Lung microvascular endothelial cell (primary cell): ENCODE measurements at places on chromosomes 2 and 18.
A peak's percentile ranks its signal among the peaks of the same experiment; 100 is the strongest.

GRCh38 chr2:24730481-24730880 lies 62.7 kb downstream of the PTRHD1 start:
- DNase-seq, result peak; percentile 74

- no peak for DNase-seq
Observed at GRCh38 chr18:54867131-54867530, 38.9 kb downstream of the RAB27B start.

- DNase-seq, result peak; percentile 40
Observed at GRCh38 chr18:6521803-6522418, 107.2 kb upstream of the L3MBTL4 start.

DNA sequence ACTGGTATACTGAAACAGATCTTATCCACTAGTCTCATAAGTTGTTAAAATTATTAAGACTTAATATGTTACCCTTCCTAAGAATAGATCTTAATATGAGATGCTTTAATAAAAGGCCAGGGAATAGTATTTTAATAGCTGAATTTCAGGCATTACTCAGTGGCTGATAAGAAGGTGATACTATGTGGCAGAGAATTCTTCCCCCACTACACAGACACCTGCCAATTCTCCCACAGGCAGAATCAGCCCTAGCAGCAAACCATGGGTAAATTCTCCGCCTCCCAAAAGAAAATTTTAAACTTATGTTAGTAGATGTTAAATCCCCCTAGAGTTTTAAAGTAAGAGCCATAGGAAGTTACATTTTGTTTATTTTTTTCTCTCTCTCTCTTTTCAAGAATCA lies 888.8 kb downstream of the LRP1B start:
- no peak for DNase-seq

GRCh38 chr2:169975221-169975620 lies 148.0 kb downstream of the UBR3 start:
- DNase-seq, result no peak

DNA sequence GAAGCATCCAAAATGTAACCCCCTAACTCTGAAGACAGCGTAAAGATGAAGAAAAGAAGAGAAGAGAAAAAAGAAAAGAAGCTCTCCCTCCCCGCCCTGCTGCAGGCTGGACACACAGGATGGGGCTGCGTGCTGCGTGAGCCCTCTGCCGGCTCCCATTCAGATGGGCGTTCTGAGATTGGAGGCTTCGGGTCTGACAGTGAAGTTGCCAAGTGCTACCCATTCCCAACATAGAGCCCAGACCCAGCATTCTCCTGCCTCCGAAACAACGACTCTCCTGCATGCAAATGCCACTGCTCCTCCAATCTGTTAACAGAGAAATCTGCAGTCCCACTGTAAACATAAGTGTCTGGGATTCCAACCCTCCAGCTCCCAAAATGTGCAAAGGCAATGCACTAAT lies 234.9 kb downstream of the BCL11A start:
- no peak for DNase-seq

GRCh38 chr18:76314496-76314895 lies 180.5 kb downstream of the ZNF516 start:
- no peak for DNase-seq

DNA sequence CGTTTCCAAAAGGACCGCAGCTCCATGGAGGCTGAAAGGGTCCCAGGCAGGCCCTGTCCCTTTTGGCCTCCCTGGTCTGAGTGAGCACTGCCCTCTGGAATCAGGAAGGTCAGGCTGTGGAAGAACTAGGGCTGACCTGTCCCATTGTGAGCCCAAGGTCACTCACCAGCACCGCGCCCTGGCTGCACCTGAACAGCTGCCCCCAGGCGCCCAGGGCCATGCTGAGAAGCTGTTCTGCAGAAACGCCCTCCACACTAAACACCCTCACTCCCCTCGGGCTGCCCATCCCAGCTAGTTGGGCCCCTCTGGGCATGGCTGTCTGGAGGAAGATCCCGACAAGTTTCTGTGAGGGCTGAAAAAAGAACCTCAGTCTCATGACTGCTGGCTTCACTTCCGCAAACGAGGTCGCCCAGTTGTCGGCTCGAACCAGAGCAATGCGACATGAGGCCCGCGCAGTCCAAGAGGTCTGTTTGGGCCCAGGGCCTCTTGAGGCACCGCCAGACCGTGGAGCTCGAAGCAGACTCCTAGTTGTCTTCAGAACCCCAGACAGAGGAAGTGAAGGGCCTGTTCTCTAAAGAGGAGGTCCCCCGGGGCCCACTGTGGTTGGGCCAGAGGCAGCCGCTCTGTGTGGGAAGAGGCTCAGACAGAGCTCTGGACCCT lies 64.4 kb downstream of the INPP5D start:
- no peak for DNase-seq

- DNase-seq, result no peak
Observed at GRCh38 chr18:58499527-58500221, 129.2 kb downstream of the ALPK2 start.

DNA sequence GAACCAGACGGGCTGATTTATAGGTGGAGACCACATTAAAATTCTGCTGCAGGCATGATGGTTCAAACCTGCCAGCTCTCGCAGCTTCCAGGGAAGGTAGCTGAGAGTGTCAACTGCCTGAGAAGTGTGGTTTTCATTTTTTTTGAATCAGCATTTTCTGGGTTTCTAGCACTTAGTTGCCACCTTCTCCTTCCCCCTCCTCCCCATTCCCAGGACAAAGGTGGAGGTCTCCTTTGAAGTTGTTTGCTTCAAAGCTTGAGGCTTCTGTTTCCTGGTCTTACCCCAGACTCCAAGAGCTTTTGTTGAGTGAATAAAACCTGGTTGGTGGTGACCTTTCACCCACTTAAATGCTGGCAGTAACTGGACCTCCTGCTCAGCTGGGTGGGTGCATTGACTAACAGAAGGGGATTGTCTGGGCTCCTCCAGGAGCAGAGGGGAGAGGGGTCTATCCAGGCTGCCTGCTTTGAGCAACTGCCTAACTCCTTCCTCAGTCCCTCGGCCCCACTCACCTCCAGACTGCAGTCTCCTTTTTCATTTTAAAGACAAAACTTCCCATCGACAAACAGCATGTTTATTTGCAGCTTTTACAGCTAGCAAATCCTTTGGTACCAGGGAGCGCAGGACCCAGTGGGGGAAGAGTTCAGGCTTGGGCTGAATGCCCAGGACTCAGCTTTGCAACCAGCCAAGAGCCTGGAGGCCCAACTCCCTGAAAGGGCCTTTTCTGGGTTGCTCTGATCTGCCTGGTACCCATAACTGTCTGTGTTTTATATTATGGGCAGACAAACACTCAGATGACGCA lies 3.5 kb downstream of the RHOB start:
- peak; percentile 90 for DNase-seq

- peak; percentile 94 for DNase-seq
Observed at GRCh38 chr2:164839914-164840457, 1.6 kb downstream of the COBLL1 start.

DNA sequence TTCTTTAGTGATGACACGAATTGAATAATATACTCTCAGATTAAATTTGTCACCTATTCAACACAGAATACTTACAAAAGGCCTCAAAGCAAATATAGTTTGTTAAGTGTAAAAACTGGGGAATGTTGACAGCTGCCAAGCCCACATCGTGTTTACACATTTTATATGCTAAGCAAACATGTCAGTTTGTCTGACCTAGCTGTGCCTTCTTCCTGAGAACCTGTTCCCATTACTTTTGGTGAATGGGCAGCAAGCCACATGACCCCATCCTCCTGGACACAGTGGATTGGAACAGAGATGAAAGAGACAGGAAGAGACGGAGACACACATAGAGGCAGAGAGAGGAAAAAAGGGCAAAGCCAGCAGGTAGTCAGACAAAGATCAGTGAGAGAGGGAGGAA lies 22.9 kb upstream of the CUL3 start:
- DNase-seq, result peak; percentile 49

DNA sequence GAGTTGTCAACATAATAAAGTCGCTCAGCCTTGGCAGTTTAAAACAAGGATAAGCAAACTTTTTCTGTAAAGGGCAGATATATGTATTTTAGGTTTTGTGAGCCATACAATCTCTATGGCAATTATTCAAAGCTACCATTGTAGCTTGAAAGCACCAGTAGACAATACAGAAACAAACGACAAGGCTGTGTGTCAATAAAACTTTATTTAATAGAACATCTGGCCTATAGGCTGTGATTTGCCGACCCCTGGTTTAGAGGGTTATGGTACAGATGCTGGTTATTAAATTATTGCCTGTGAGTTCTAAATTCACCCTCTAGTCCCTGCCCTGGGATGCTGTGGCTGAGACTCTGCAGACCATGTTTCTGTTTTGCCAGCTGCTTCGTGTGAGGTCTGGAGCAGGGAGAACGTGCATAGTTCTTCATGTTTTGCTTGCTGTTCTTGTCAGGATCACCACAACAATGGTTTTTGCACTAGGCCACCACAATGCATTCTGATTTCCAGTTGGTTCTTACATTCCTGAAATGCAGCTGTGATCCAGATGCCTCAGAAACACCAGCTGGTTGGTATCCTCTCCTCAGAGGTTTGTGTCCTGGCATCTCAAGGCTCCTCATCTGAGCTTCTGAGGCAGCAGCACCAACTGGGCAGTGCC lies 46.6 kb downstream of the ICOS start:
- no peak for DNase-seq

GRCh38 chr2:227033471-227034148 lies 130.4 kb downstream of the COL4A4 start:
- peak; percentile 78 for DNase-seq

- peak; percentile 38 for DNase-seq
Observed at GRCh38 chr2:9554921-9555296, 721 bp downstream of the ADAM17 start.

GRCh38 chr2:184532551-184532950 lies 65.8 kb upstream of the ZNF804A start:
- no peak for DNase-seq

DNA sequence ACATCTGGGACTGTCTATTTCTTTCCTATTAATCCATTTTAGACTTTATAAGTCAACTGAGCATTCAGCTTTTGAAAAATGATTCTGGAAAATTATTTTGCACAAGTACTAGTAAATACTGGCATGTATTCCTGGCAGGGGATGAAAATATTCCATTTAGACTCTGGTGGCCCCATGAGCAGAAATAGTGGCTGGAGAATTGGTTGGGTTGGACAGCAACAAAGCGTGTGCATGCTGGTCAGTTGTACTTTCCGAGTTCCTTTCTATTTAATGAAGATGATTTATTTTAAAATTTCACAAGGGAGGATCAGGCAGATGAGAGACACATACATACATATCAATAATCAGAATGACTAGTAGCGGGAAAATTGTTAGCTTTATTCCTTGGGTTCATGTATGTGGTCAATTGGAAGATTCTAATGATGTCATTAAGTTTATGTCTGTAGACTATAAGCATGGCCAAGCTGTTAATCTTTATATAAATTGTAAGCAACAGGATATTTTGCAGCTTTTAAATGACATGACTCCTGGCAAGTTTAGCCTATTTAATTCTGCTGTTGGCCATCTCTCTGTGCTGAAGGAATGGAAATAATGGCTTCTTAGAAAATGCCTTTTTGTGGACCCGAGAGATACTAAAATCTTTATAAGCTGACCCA lies 541.6 kb downstream of the SLC4A3 start:
- DNase-seq, result no peak

DNA sequence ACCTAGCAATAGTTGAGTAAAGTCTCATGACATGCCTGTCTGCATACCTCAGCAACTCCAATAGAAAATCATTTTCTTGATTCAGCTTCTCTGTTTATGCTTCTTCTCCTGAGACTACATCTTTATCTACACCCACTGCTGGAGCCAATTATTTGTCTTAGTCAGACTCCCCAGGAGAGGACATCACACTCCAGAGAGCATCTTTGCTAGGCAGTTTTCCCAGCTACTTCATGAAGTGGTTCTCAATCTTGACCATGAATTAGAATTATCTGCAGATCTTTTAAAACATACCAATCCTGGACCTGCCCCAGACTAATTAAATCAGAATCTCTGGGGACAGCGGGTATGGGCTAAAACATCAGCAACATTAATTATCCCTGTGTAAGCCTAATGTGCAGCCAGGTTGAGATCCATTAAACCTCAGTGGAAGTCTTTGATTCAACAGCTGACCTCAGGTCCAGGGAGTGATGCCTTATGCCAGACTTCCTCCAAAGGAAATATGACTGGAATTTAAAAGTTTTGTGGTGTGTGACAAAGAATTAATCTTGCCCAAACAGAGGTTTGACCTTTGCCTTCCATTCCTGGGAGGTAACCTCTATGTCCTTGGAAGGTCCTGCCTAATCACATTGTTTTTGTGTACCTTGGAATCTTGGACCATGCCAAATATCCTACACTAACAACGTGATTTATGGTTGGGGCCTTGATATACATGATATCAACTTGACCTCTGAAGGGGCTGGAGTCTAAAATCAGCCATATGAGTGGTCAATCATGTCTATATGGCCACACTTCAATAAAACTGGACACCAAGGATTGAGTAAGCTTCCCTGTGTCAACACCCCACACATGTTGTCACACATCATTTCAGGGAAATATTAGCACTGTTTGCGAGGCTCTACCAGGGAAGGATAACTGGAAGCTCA lies 99.3 kb upstream of the DNAJC10 start:
- DNase-seq, result peak; percentile 37

DNA sequence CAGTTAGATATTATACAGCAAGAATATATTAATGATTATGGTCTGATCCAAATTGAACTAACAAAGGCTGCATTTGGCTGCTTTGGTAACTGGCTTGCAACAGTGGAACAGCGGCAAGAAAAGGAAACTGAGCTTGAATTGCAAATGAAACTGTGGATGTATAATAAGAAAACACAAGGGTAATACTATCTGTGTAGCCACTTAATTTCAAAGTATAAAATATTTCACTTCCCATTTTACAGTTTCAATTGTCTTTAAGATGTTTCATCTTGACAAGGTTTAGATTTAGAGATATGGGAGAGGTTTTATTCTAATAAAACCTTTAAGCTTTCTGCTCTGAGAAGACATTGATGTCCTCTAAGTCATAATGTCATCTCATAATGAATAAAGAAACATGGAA lies 23.8 kb downstream of the WDR75 start:
- no peak for DNase-seq
